ENCODE measurements at places on chromosomes 1 and 21.

- no peak for DNase-seq
Observed at GRCh38 chr1:20484519-20485462, 1.2 kb downstream of the CAMK2N1 start.

- no peak for DNase-seq
Observed at GRCh38 chr1:43077273-43077672, 94.8 kb downstream of the EBNA1BP2 start.

DNA sequence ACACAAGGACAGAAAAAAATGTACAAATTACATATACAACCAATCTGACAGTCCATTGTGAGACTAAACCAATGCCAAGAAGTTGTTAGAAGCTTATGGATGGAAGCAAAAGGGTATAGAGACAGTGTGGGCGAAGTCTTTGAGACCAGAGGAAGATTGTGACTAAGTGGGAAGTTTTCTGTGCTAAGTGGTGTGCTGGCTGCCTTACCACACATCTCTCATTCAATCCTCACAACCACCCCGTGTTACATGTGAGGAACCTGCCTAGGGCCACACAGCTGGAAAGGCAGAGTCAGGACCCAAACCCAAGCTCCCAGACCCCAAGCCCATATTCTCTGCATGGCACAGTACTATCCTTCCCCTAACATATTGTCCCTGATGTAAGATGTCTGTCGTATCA lies 53.5 kb upstream of the DUSP10 start:
- no peak for DNase-seq

- DNase-seq: no peak
Observed at GRCh38 chr1:10339815-10340214, 59.0 kb upstream of the PGD start.

DNA sequence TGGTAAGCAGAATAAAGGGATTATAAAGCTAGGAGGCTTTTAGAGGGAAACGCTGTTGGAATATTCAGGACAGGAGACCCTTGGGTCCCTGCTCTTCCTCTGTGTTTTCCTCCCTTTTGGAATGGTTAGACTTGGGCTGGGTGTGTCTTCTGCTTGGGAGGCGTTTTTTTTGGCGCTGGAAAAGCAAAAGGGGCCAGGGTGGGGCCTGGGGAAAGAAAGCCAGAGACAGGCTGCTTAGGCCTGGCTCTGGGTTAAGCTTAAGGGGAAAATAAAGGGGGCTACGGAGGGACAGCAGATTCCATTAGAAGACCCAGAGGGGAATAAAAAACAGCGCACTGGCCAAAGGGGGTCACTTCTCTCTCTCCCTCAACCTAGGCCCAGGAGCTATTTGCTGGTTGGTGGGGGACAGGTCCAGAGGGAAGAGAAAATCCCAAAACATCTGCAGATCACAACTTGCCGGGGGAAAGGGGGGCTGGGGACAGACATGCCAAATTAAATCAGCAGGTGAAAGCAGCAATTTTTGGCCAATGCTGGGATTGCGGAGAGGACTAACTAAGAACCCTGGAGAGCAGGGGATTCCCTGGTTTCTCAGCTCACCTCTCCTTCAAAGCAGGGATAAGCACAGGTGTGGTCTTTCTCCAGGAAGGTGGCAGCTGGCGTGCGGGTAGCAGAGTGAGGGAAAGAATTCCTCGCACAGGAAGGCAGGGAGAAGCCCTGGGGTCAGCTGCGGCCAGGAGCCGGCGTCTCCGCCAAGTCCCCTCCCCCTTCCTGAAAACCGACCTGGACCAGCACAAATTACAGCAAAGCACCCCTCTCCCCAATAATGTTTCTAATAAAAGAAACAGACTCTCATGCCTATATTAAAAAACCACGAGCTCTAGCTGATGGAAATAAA lies 82.2 kb upstream of the AK4 start:
- DNase-seq: no peak

GRCh38 chr1:180945151-180945550 lies 32.5 kb downstream of the KIAA1614 start:
- no peak for DNase-seq

DNA sequence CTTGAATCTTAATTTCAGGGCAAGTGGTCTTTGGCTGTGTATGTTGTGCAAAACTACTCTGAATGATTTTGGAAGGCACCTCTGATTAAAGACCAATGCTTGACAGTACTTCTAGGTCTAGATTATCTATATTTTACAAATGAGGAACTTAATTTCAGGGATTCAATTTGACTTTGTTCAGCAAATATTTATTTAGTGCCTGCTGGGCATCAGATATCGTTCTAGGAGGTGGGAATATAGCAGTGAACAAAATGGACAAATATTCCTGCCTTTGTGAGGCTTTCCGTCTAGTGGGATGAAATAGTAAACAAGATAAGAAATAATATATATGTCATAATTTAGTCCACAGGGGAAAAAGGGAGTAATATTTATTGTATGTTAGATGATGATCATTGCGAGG lies 4.7 kb downstream of the ZNF326 start:
- DNase-seq: no peak

- no peak for DNase-seq
Observed at GRCh38 chr1:6703016-6703415, 1.4 kb upstream of the DNAJC11 start.

DNA sequence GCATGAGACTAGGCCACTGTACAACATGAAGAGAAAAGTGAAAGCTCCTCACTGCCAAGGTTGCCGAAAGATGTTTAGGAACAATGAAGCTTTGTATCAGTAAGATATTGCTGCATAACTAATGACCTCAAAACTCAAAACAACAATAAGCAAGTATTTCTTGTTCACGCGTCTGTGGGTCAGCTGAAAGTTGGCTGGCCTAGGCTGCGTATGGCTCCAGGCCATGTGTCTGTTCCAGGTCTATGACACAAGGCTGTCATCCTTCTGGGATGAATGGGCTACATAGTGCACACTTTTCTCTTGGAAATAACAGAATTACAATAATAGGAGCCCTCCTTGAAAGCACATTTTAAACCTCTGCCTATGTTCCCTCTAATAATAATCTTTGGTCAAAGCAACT lies 515.9 kb downstream of the PLPP3 start:
- DNase-seq: no peak

- DNase-seq: no peak
Observed at GRCh38 chr1:3176028-3176427, 107.0 kb downstream of the PRDM16 start.

GRCh38 chr1:241081473-241081872 lies 275.5 kb downstream of the RGS7 start:
- no peak for DNase-seq

DNA sequence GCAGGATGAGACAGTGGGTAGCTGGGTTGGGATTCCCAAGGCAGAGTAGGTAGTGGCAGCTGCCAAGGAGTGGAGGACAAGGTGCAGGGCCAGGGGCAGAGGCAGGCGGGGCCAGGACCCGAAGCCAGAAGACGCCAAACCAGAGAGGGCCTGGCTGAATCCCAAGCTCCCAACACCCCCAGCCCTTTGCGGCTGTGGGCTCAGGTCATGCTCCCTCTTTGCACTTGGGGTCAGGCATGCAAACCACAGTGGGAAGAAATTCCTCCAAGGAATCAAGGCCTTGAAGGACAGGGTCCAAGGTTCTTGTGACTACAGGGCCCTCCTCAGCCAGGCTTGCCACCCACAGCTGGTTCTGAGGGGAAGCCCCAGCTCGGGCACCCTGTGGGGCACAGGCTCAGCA lies 6.2 kb downstream of the C1orf210 start:
- no peak for DNase-seq

- DNase-seq: no peak
Observed at GRCh38 chr1:19872190-19872589, 10.0 kb upstream of the OTUD3 start.

DNA sequence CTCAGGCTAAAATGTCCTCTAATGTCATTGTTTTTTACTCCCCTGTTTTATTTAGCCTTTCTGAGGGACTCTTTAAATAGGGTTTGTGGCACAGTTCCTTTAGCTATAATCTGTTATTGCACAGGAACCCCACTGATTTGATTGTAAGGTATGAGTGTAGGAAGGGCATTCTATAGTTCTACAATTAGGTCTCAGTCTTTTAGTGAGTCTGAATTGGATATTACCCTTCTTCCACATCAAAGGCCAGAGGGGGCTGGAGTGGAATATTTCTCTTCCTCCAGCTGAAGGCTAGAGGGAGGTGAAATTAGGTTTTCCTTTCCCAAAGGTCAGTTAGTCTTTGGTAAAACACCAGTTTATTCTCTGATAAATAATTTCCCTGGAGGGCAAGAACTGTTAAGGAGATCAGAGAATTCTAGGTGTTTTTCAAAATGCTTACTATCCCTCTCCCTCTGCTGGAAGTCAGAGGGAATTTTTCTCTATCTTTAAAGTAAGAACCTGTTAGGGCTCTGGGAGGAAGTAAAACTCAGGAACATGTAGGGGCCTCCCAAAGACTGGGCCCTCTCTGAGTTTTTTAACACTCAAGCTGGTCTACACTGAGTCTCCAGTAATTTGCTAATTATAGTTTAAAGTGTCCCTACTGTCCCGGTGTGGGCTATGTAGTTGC lies 176.3 kb upstream of the ZNHIT6 start:
- DNase-seq: no peak

GRCh38 chr1:51217101-51217500 lies 19.0 kb upstream of the RNF11 start:
- DNase-seq: no peak

- no peak for DNase-seq
Observed at GRCh38 chr1:41726899-41727748, 191.6 kb downstream of the HIVEP3 start.

DNA sequence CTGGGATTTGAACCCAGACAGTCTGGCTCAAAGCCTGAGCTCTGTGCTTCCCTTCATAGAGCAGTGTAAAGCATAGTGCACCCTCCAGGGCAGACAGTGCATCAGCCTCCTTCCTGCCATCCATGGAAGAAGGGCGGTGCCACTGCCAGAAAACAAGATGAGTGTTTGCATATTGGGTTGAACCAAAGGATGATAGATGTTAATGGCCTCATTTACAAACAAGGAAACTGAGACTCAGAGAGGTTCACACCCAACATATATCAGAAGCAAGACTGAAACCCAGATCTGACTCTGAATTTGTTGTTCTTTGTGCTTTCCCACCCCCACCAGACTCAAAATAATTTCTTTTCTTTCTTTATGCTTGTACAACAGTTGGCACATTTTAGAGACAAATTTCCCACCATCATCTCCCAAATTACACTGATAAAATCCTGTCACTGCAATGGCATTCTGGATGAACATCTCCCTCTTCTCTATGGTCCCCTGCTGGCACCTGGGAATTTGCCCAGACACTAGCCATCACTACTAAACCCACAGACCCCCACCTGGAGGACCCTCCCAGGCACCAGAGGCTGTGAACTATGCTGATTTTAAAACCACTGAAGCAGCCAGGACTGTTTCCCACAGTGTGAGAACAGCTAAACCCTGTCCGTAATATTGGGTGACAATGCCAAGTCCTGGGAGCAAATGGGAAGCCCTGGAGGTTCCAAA lies 45.4 kb upstream of the MPZL1 start:
- no peak for DNase-seq

DNA sequence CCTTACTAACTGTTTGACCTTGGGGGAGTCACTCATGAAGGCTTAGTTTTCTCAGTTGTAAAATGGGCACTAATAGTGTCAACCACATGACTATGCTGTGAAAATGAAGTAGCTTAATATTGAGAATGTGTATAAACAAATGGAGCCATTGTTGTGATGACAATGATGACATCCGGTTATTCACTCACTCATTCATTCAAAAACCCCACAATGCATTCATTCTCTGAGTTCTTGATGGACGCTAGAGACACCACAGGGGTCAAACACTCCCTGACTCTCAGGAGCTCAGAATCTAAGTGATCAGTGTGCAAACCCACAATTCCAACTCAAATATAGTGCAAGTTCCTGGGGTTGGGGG lies 138.9 kb downstream of the FOXD2 start:
- DNase-seq: no peak

DNA sequence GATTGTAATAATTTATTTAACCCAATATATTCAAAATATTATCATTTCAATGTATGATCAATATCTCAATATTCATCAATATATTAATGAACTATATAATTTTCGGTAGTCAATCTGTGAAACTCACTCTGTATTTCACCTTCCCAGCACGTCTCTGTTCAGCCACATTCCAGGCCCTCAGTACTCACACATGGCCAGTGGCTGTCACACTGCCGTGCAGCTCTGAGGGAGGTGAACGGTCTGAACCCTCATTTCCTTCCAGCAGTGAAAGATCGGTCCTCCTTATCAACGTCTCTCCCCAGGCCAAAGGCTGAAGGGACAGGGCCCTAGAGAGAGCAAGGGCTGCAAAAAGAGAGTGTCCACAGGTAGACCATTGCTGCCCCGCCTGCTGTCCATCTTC lies 39.5 kb upstream of the ZNF124 start:
- DNase-seq: no peak

- DNase-seq: no peak
Observed at GRCh38 chr1:228463559-228464455, 23.4 kb upstream of the RNF187 start.

DNA sequence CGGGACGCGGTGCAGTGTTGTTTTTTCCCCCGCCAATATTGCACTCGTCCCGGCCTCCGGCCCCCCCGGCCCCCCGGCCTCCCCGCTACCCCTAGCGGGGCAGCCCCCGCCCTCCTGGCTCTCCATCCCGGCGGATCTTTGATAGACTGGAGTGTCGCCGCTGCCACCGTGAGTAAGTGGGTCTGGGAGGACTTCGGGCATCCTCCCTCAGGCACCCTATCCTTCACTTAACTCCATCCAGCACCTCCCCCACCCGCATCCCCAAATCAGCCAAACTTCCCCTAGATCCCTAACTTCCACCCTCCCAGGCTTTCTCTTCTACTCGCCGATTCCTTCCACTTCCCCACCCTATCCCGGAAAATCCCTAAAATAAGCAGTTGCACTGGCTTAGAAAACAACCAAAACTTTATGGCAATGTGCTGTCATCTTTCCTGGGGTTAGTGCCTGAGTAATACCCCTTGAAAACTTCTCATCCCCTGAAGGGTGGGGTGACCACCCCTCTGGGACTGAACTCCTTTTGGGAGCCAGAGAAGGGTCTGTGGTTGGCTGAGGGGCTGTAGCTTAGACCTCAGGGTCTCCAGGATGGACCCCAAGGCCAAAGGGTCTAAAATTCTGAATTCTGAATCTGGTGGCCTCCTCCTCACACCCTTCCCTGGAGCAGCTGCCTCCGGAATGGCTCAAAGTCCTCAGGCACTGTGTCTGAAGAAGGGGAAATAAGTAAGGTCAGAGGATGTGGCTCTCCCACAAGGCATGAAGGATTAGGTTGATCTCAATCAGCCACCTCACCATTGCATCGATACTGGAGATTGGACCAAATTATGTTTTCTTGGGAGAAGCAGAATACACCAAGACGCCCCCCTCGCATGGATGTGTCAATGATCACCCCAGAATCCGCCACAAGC lies 12.2 kb downstream of the THBS3 start:
- DNase-seq: no peak

DNA sequence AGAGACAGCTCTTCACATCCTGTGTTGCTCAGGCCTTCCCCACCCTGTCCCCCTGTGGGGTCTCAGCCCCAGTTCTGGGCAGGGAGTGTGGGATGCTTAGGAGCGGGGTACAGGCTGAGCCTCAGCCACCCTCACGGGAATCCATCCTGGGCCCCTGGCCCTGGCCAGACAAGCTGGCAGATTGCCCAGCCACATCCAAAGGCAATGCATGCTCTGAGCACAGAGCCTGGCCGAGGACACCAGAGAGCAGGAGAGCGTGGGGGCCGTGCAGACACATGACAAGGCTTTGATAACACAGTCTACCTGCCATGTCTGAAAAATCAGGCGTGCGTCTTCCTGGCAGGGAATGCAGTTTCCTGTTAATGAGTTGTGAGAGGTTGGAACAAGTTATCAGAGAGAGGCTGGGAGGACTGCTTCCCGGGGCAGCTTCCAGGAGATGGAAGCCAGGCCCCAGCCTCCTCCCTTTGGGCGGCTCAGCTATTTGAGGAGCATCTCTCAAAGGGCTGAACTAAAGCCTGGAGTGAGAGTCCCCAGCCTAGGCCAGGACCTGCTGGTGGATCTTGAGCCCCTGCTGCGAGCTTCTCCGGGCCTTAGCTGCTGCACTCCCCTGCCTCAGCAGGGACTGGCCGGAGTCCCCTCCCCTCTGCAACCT lies 72.2 kb upstream of the SELENON start:
- DNase-seq: no peak

Measured in stimulated activated CD8-positive, alpha-beta memory T cell treated with anti-CD3 and anti-CD28 coated beads, Interleukin-4, amount 100 ng/mL, for 4 hours (primary cell).